CD4-positive, alpha-beta T cell treated with Interleukin-6 at 100 ng/mL for 8 hours (primary cell): ENCODE measurements at places on chromosomes 5 and 9.

GRCh38 chr5:147055089-147055826 lies 176.7 kb upstream of the PPP2R2B start:
- DNase-seq, result no peak

GRCh38 chr5:78593465-78593864 lies 55.1 kb downstream of the LHFPL2 start:
- DNase-seq, result no peak

- no peak for DNase-seq
Measured at GRCh38 chr5:43649256-43649655, 46.3 kb downstream of the NNT start.

GRCh38 chr5:144876990-144877389 lies 706.3 kb downstream of the KCTD16 start:
- no peak for DNase-seq

DNA sequence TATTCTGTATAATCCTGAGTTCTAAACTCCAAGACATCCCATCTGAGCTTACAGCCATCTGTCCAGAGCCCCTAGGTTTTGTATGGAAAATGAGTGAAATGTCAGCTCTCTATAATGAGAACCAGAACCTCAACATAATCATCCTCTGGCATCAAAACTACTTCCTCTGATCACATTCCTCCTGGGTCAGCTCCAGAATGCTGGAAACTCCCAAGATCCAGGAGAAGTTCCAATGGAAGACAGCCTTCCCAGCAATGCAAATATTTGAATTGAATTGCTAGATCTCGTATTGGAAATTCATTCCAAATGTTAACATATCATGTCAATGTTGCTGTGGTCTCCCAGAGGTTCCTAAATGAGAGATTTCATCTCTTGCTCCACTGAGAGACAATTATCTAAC lies 23.8 kb downstream of the C9 start:
- no peak for DNase-seq

GRCh38 chr9:93682155-93682968 lies 106.0 kb downstream of the PHF2 start:
- no peak for DNase-seq

DNA sequence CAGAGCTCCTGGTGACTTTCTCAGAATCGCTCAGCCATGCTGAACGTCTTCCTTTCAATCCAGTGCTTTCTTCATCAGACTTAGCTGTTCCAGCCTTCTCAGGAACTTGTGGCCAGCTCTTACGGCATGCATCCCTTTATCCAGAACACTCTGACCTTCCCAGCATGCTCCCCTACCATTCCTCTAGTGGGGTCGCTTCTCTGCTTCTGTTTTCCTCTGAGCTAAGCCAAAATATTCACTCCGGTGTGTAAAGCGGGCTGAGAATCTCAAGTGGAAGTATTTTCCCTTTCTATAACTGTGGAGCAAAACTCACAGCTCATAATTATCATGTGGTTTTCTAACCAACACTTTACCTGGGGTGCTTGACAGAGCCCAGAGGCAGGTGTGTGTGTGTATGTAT lies 6.2 kb downstream of the DCANP1 start:
- no peak for DNase-seq

- DNase-seq, result no peak
Measured at GRCh38 chr9:104090578-104090977, 3.5 kb upstream of the SMC2 start.

GRCh38 chr9:7500521-7500920 lies 299.1 kb downstream of the DMAC1 start:
- DNase-seq, result no peak

DNA sequence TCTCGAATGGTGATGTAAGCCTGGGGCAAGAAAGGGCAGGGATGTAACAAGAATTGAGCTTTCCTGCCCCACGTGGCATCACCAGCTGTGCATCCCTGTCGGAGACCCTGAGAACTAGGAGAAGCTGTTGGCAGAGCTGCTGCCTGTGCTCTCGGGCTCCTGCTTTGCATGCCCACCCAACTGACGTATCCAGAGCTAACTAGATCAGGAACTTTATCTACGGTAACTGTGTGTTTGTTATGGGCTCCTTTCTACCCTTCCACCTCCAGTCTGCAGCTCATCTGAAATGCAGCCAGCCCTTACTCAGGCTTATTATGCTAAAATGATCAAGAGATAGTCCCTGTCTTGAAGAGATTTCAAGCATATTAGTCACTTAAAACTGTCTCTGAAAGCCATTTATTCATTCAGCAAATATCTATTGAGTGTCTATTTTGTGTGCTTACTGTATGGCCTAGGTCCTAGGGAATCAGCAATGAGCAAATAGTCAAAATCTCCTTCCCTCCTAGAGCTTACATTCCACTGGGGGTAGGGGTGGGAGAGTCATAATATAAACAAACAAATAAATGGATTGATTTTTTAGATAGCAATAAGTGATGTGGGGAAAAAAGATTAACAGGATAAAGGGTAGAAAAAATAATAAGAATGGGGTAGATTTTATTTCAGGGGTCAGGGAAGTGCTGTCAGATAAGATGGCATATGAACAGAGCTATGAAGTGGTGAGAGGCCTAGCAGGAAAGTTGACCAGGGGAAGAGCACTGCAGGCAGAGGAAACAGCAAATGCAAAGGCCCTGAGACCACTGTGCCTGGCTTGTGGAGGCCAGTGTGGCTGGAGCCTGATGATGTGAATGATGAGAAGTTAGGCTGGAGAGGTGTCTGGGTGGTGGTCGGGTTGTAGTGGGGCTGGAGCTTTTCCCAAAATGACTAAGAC lies 118.2 kb downstream of the GALNT10 start:
- no peak for DNase-seq

GRCh38 chr5:125037530-125037929 lies 291.1 kb upstream of the ZNF608 start:
- DNase-seq, result no peak

GRCh38 chr5:50655810-50656205 lies 10.6 kb upstream of the PARP8 start:
- no peak for DNase-seq
